Left renal pelvis (tissue), 4 donors: ENCODE measurements at places on chromosomes 2 and 18.

DNA sequence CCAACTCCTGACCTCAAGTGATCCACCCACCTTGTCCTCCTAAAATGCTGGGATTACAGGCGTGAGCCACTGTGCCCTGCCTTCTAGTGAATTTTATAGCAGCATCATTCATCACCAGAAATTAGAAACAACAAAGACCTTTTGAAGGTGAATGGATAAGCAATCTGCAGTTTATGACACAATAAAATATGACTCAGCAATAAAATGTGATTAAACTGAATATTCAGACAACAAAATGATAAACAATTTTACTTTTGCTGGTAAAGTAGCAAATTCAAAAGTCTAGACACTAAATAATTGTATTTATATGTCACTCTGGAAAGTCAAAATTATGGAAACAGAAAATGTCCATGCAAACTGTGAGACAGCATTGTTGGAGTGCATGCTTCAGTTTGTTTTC lies 656.6 kb downstream of the CBLN2 start:
- DNase-seq: no peak

GRCh38 chr2:232322560-232323327 lies 55.8 kb upstream of the ALPP start:
- DNase-seq: no peak

GRCh38 chr2:136638193-136638592 lies 127.2 kb upstream of the THSD7B start:
- DNase-seq: no peak

GRCh38 chr2:112529757-112530156 lies 12.5 kb upstream of the POLR1B start:
- no peak for DNase-seq

DNA sequence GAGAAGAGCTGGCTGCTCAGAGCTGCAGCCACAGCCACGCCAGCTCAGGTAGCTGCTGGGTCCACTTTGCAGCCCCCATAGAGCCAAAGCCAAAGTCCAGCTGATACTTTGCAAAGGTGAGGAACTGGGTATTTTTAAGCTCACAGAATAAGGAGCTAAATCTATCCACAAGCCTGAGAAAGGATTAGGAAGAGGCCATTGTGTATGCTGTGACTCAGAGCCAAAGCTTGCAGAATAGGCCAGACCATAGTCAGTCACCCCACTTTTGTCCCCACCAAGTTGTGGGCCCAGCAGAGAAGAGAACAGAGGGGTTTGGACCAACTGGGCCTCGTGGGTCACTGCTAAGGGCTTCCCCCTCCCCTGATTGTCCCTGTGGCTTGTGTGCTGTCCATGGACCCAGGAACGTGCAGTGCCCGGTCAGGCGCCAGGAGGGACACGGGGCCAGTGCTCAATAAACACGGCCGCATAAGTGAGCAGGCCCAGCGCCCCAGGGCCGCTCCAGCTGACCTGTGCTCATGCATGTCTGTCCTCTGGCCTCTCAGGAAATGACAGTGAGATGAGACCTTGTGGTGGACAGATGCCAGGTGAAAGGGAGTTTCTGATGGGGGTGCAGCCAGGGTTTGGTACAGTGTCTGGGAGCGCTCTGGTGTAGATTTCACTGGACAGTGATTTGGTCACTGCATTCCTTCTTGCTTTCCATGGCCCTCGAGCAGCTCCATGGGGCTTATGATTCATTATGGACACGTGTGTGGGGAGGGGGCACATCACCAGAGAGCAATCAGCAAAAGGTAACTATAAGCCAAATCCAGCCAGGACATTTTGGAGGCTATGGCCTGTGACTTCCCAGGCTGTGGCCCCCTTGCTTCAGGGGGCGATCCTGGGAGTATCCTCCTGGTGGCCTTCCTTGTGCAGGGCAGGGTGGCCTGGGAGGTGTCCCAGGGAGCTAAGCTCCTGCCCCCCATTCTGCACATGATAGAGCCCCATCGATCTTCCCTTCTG lies 31.3 kb downstream of the MAL start:
- no peak for DNase-seq

- DNase-seq: no peak
These were observed 410.0 kb upstream of the TNP1 start for GRCh38 chr2:217269701-217270484.

DNA sequence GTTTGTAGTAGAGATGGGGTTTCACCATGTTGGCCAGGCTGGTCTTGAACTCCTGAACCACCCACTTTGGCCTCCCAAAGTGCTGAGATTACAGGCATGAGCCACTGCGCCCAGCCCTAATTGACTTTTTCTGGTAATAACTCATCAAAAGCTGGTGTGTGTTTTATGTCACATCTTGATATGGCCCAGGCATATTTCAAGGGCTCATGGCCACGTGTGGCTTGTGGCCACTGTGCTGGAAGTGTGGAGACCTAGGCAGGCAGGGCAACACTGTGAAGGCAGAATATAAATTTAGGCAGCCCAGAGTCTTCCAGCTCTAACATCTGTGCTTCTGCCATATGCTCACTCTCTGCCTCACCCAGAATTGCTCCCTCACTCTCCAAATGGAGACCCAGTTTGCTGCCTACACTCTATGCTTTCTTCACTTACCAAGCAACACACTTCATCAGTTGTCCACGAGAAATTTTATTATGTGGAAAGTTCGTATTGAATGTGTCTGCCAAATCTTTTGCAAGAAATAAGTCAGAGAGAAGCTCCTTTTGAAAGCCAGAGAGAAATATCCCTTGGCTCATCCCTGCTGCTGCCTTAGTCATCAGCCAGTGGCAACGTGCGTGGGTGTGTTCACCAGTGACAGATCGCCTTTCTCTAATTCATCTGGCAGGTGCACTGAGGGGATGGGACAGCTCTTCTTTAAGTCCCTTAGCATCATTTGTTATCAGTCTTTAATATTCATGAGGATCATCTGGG lies 129.4 kb upstream of the CXCR4 start:
- no peak for DNase-seq

- no peak for DNase-seq
These were observed 223.1 kb upstream of the PARD3B start for GRCh38 chr2:204321910-204322751.

- DNase-seq: no peak
These were observed 15.4 kb upstream of the UGT1A8 start for GRCh38 chr2:233602076-233602475.

DNA sequence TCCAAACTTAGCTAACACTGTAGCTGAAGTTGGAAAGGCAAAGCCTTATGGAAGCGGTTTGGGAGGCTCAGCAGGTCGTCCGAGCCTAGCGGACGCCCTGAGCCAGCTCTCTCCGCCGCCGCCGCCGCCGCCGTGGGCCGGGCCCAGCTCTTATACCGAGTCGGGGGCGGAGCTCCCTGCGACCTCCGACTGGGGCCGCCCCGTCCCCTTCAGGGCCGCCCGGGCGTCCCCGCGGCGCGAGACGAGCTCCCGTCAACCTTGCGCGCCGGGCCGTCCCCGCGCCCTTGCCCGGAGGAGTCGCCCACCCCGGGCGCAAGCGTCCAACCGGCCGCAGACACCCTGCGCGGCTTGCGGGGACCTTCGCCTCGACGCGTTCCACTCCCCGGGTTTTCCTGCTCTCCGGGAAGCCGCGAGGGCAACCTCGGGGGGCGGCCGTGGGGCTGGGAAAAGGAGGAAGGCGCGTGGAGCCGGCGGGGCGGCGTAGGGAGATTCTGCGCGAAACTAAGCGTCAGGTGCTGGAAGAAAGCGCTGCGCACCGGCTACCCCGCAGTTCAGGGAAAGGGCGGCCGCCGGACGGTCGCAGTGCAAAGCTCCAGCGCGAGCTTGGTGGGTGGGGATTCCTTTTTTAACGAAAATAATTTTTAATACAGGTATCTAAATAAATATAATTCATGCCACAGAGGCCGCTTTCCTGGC lies at the start of gene SLC40A1:
SLC40A1 (minus strand) TSS at position 129 of the 696 bp plus-strand sequence. CDS start 326 bp downstream, outside the sequence.
- DNase-seq: peak; percentile 74

GRCh38 chr2:8677646-8678592 lies 3.9 kb upstream of the ID2 start:
- DNase-seq: peak; percentile 58

DNA sequence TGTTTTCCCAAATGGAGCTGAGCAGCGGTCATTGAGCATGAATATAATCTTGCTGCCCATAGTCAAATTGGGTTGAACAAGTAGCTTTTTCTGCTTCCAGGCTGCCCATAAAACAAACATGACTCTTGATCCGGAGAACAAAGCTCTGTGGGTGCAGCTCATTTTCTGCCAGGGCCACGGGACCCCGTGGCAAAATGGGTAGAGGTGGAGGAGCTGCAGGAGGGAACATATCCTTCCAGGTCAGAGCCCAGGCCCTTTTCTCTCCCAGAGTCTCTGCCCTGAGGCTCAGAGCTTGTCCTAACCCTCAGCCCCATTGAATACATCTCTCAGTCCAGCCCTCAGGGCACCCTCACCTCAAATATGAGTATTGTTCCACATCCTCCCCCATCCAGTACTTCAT lies 151.6 kb upstream of the TWIST2 start:
- no peak for DNase-seq

DNA sequence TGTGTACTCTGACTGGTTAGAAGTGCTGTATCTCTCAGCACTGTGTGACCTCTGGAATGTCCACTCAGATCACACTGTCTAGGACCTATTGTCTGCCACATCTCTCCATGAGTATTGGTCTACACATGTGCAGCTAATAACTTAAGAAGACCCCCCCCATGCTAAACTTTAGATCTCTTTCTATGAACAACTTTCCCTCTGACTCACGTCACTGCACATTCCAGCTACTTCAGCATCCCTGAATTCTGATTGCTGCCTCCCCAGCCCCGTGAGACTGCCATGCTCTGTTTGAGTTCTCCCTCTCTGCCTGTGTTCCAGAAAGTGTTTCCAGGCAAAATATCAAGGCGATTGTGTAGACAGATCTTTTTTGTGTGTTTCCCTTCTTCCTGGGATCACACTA lies 41.8 kb downstream of the RAPGEF4 start:
- no peak for DNase-seq

DNA sequence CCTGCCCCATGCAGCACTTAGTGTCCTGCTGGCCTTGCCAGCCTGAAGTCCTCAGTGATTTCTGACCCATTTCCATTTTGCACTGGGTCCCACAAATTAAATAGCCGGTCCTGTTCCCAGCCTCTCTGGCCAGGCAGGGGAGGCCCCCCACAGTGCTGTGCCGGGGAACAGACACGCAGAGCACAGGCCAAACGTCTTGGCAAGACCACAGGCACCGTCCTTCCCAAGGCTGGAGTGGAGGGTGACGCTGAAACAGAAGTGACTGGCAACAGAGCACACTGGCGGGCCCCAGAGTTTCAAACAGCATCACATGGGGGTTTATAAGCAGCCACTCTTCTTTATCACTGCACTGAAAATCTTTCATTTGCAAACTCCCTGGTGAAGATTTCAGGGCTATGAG lies 52.2 kb downstream of the EDAR start:
- DNase-seq: no peak

GRCh38 chr2:234583331-234583730 lies 86.5 kb upstream of the ARL4C start:
- DNase-seq: no peak

DNA sequence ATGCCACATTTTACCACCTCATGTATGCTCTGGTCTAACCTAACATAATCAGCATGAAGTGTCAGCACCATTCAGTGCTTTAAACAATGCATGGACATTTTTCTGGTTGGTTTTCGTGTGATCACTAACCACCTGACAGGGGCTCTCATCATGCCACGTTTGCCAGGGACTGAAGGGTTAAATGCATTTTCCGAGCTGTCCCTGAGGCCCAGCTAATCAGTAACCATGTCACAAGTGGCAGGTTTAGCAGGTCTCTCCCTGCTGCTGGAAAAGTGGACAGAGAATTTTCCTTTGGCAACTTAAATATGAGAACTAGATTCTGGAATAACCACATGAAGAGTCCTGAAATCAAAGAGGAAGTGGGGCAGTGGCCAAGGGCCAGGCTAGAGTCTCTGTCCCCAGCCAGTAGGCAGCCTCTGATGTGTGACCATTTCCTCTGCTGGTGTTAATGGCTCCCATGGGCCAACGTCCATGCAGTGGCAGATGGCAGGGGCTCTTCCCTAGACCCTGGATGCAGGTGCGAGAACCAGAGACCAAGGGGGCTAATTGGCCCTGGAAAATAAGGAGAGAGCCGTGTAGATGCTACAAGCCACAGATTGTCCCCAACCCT lies 69.5 kb downstream of the TPGS2 start:
- no peak for DNase-seq

- DNase-seq: no peak
These were observed 42.3 kb downstream of the SLC4A1AP start for GRCh38 chr2:27705851-27706622.

GRCh38 chr2:207813221-207813916 lies 43.7 kb upstream of the FZD5 start:
- no peak for DNase-seq

DNA sequence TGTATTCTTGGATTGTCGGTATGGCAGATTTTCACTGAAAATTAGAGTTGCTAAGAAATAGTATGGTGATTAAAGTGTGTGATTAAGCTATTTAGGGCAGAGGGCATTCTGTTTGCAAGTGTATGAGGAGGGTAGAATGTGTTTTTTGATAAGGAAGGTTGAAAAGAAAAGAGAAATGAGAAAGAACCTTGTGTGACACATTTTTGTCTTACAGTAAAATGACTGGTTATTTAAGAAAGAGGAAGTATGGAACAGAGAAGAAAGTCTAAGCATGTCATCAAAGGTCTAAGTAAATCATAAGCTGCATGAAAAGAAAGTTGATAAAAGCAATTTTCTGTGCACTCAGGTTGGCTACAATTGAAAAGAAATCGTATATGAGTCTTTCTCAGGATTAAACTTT lies 5.2 kb upstream of the RSAD2 start:
- DNase-seq: no peak

DNA sequence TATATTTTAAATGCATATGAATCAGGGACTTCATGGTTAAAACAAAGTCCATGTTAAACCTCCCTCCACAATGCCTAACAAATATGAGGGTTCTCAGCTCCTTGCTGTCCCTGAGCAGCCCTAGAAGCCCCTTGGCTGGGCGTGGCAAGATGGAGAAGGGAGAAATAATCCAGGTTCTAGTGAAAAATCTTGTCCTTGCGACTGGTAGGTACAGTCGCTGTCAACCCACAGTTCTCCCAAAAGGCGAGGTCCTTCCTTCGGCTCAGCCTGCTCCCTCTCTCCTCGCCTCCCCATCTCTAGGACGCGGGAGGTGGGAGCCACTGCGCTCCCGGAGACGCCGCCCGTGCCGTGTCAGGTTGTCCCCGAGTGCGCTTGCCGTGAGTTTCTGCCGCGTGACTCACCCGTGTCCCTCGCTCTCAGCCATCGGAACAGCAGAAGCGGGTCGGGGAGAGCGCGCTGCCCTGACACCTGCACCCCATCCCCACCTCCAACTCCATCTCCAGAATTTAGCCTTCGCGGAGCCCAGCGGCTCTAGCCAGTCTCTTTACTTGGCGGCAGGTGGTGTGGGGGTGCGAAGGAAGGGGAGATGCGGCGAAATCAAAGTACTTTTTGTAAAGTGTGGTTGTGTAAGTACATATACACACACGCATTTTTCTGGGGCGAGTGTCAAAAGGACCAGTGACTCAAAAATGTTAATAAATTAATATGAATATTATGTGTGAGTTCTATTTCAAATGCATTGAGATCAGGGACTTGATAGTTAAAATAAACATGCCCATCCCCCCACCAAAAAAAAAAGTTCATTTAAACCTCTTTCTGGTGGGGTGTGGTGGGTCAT lies 65.1 kb upstream of the TMEM17 start:
- DNase-seq: no peak
